ENCODE measurements at places on chromosomes 4 and X.

GRCh38 chr4:166301266-166301665 lies 428.2 kb downstream of the TLL1 start:
- no peak for DNase-seq

DNA sequence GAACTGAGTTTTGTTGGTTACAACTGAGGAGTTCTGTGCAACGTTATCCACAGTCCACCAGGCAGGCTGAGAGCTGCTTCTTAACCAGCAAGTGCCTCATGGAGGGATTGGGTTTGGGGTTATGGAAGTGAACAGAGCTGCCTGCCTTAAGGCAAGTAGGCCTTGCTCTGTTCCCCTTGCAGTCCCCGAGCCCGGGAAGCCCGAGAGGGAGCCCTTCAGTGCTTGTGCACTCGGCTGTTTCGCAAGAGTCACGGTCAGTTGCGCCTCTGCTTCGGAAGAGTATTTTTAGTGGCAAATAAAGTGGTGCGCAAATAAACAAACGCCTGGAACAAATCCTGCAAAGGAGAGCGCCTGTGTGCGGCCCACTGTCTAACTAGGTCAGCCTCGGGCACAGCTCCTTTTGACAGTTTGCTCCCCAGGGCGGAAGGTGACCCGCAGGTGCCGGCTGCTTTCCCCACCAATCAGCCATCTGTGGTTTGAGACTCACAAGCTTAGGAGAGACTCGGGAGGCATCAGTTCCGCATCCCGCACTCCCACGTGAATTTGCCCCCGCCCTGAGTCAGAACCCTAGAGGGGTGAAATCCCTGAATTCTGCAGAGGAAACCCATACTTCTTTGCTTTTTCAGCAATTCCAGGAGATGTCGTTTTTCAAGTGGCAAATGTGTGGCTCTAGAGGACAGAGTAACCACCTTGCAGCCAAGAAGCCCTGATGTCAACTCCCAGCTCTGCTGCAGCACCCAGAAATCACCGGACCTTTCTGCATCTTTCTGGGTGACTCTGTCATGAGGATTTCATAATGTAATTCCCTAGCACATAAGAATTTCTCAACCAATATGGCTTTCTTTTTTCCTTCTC lies 56.8 kb downstream of the LGI2 start:
- no peak for DNase-seq

GRCh38 chrX:153646620-153647373 lies at the start of gene DUSP9:
Gene DUSP9, plus strand, starts transcription at chrX:153647203. Its CDS starts 751 bp downstream, at chrX:153647954.
- DNase-seq, result no peak

DNA sequence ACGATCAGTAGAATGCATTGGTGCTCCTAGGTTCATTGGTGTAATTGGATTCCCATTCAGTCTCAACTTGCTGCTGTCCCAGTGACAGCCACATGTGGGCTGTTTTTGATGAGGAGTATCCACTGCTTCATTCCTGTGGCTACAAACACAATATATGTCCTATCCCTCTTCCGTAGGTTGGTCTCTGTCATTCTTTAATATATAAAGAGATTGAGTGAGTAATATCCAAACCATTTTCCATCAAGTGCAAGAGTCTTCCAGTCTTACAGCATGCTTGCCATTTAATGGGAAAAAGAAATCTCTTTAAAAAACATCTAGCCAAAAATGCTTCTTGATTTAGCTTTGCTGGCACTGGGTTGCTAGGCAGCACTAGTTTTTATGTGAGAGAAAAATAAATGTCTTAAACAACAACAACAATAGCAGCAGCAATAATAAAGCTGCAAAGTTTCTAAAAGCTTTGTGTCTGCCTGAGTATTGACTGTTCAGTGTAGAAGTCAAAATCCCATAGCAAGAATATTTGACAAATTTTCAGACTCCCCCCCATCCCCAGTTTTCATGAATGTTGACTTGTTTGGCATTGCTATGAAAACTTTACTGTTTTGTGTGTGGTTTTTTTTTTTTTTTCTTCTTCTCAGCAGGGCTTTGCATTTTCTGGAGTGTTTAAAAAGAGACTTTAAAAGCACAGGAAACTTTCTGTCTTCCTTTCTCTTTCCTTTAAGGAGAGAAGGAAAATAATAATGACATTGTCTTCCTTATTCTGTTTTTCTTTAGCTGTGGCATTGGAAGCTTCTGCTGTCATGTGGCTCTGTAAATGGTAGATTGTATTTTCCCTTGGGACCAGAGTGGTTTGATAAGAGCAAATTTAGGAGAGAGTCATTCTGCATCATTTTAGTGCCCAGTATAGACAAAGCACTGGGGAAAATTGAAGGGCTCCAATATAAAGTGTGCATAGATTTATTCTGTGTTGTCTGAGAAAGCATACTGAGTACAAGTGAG lies 244.3 kb downstream of the ARHGAP10 start:
- no peak for DNase-seq

- no peak for DNase-seq
These were observed 147.5 kb upstream of the SMIM31 start for GRCh38 chr4:164606478-164606877.

GRCh38 chr4:80036949-80037685 lies 35.9 kb downstream of the ANTXR2 start:
- no peak for DNase-seq

- no peak for DNase-seq
These were observed 104.5 kb upstream of the LNX1 start for GRCh38 chr4:53695540-53696463.

GRCh38 chrX:103442536-103442901 lies 66.2 kb downstream of the BEX3 start:
- no peak for DNase-seq

DNA sequence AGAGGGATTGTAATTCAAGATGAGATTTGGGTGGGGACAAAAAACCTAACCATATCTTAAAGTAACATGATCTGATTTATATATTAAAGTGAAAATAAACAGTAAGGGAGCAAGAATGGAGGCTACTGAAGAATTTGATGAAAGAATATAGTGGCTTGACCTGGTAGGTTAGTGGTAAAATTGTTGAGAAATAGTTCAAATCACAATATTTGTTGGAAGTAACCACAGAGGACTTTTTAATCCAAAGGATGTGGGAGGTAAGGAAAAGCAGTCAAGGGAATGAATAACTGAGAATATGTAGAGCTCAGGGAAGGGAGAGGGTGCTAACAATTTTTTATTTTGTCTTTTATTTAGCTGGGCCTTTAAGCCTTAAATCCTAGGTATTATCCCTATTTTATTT lies 139.8 kb upstream of the HS3ST1 start:
- no peak for DNase-seq

DNA sequence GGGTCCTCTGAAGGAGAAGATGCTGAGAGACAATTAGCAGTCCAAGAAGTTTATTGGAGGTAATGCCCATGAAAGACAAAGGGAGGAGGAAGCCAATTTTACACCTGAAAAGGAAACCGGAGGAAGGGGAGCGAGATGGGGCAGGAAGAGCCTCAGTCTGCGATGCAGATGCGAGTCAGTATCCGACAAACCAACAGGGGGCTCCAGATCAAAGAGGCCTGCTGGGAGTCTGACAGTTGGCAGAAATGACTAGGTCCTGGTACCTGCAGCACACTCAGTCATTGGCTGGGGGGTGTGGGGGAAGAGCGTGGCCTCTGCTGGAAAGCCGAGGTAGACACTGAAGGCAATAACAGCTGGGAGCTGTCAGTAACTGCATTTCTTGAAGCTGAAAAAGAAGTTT lies 231.1 kb upstream of the CENPE start:
- DNase-seq, result no peak

GRCh38 chrX:154097003-154097588 lies 421 bp downstream of the MECP2 start:
- DNase-seq, result peak; percentile 66

DNA sequence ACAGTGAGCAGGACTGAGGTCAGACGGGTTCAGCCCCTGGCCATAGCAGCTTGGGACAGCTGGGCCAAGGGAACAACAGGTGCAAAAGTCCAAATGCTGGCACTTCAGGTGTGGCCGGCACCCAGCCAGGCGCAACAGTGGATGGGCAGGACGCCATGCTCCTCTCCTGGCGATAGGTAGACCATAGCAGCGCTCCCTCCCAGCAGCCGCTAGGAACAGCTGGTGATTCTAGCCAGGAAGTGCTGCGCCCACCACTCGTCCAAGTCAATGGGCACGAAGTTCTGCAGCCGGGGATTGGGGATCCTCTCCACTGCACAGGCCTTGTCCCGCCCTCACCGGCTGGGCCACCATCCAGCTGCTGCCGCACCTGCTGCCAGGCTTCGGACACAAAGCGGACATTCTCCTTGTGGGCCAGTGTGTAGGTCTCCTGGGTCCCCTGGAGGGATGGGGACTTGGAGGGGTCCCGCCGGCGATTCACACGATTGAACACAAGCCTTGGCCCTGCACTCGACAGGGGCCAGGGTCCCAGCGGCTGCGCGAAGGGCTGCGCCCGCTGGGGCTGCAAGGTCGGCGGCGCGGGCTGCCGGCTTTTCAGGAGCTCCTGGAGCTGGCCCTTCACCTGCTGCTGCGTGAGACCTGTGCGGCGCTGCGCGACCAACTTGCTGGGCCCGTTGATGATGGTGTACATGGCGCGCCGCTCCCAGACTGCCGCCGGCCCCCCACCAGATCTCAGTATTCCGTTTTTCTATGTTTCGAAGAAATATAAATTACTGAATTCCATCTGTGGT lies 227.5 kb upstream of the STK26 start:
- no peak for DNase-seq

DNA sequence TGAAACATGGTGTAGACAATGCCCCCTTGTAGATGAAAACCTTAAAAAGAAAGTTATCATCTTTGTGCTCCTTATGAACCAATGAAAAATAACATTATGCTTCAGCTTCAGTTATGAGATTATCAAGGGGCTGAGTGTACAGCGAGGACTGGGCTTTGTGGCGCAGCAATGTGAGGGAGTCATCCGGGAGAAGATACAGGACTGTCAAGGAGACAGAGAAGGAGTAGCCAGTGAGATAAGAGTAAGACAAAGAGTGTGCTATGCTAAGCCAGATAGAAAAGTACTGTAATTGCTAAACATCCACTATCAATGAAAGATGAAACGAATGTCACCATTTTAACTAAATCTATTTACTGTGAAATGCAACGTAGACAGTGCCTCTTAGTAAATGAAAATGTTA lies 3.6 kb upstream of the KLHL15 start:
- DNase-seq, result no peak

GRCh38 chrX:31269914-31270313 lies 198.1 kb upstream of the FTHL17 start:
- DNase-seq, result no peak

DNA sequence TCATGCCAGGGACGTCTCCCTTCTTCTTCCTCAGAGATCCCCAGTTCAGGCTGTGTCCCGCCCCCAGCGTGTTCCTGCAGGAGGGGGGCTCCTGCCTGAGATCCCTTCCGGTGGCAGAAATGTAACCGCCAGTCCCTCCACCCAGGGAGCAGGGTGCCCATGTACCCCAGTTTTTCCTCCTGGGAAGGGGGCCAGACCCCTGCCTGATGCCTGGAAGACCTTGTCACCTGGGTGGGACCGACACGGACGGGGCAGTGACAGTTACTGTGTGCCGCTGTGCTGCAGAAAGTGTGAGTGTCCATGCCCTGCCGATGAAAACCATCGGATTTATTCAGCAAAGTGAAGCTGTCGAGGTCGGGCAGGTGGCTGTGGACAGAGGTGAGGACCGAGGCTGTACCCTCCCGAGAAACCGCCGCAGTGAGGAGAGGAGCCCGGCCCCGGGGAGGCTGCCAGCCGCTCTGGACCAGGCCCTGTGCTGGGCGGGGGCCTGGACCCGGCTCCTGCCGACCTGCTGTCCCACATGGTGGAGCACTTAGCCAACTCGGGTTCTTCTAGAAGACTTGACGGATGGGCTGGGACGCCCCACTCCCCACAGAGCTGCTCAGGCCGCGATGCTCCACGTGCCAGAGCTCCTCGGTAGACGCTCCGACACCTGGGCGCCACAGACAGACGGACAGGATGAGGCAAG lies 36.7 kb upstream of the HMX1 start:
- peak; percentile 4 for DNase-seq

- no peak for DNase-seq
These were observed 90.4 kb downstream of the ZC4H2 start for GRCh38 chrX:64885850-64886249.

DNA sequence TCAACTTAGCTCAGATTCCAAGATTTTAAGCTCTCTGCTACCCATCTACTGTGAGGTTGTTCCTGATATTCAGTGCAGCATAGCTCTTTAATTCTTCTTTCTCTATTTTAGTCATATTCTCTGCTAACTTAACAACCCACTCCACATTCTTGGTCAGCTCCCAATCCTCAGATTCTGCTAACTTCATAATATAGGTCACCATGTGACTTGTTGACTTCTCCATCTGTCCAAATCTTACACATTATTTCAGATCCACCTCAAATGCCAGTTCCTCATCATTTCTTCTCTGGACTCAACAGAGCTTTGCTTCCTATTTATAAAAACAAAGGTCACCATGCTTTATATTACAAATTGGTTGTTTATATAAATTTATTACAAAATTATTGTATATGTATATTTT lies 29.3 kb upstream of the RXFP1 start:
- DNase-seq, result no peak

- no peak for DNase-seq
These were observed 1306.6 kb upstream of the PABPC4L start for GRCh38 chr4:135508006-135508714.

DNA sequence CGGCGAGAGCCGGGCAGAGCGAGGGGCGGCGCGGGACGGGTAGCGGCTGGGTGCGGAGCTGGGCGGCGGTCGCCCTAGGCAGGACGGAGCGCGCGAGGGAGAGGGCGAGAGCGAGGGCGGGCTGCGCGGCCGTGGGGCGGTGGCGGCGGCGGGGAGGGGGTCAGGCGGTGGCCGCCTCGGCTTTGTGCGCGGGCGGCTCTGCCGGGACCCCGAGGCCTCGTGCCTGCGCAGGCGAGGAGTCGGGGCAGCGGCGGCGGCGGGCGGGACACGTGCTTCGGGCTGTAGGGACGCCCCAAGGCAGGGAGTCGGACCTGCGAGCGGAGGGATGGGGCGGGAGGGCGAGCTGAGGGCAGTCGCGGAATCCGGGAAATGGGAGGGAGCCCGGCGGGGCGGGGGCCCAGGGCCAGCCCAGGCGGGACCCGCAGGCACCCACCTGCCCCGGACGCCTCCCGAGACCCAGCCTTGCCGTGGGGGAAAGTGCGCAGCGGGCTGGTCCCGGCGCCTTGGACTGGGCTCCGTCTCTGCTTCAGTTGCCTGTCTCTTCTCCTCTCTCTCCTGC lies 465 bp downstream of the BMPR1B start:
- peak; percentile 34 for DNase-seq

DNA sequence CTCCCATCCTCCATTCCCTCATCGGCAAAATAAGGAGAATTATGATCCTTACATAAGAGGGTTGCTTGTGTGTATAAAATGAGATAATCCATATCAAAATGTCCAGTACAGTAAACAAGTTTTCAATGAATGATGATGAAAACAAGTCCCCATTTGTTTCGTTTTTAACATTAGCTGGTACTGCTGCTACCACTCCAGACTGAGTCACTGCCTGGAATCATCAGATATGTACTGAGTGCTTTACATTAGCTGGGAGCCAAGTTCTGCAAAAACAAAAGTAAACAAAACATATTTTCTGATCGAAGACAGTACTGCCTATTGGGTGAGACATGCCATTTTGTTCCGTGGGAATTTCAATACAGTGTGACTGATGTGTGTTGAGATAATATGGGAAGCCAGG lies 123.2 kb upstream of the IGFBP7 start:
- no peak for DNase-seq

GRCh38 chr4:1365271-1366178 lies 18.5 kb downstream of the UVSSA start:
- peak; percentile 12 for DNase-seq

Measured in posterior cingulate gyrus (tissue), 11 donors.